Right renal cortex interstitium (tissue), 3 donors: ENCODE measurements at places on chromosomes 13 and 19. TPM values are rescaled to one million over a fixed set of nuclear protein-coding genes. Genes with fewer than 3 reads are reported as not detected.

GRCh38 chr13:32978278-32978677 is 37.9 kb upstream of the KL start:
- DNase-seq: no peak

GRCh38 chr13:58630794-58631193 is 999.2 kb downstream of the PCDH17 start:
- DNase-seq: no peak

GRCh38 chr19:10070730-10071446 is 15.2 kb upstream of the SHFL start:
- no peak for DNase-seq

DNA sequence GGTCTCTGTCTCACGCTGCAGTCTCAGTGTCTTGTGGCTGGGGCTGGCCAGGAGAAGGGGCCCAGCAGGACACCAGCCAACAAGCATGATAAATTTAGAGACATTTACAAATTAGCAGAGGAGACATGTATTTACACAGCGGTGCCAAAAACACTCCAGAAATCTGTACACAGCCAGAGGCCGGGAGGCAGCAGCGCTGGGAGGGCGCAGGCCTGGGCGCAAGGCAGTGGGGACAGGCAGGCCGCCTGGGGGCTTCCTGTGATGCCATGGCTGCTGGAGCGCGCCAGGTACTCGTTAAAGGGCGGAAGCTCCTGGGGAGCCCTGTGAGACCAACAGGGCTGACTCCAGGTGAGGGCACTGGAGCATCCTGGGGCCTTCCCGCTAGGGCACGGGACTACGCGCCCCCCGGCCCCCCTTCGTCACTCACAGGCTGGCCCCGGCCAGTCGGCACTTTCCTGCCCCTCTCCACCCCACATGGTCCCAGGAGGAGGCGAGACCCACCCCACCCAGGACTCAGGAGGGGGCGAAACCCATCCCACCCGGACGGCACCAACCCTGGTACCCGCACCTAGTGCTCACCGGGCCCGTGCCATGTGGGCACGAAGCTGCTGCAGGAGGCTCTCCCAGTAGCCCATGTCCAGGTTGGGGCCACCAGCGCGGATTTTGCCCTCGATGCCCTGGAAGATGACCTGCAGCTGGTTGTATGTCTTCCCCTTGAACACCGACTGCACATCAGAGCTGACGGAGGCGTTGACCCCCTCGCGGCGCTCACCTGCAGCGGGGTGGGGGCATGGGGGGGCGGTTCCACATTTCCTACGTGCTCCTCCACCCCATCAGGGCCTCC is 7.4 kb upstream of the TBXA2R start:
- DNase-seq: no peak

- DNase-seq: no peak
These were observed 659 bp upstream of the PAFAH1B3 start for GRCh38 chr19:42303101-42303464.

- no peak for DNase-seq
These were observed 36.8 kb downstream of the ACTN4 start for GRCh38 chr19:38684078-38684861.

DNA sequence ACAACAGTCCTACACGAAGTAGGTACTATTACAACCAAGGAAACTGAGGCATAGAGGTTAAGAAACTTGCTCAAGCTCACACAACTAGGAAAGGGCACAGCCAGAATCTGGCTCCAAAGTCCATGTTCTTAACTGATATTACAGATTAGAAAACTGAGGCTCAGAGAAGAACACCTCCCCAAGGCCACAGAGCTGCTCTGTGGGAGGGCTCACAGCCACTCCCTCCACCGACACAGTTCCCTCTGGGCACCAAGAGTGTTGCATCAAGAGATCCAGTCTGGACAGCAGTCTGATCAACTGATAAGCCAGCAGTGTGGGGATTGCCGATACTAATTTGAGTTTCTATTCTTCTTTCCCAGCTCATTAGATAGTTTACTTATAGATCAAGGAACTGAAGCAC is 29.5 kb downstream of the SLC15A1 start:
- no peak for DNase-seq

DNA sequence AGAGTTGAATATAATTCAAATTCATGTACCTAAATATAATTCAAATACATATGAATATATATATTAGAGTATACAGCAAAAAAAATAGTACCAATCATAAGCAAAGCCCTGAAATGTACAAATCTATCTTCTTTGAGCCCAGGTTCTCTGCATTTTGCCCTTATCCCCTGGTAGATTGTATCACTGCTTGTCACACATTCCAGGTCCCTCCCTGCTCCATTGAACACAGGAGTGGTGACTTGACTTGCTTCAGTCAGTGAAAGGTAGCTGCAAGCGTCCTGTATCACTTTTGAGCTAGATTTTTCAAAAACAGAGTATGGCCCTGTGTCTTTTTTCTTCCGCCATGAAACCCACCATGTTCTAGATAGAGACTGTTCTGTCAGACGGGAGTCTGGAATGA is 369.4 kb downstream of the LIG4 start:
- DNase-seq: no peak

GRCh38 chr19:21474671-21475181 is 30.7 kb upstream of the ZNF429 start:
- DNase-seq: peak; percentile 83

GRCh38 chr13:110306340-110306959 is 507 bp downstream of the COL4A1 start:
- no peak for DNase-seq

DNA sequence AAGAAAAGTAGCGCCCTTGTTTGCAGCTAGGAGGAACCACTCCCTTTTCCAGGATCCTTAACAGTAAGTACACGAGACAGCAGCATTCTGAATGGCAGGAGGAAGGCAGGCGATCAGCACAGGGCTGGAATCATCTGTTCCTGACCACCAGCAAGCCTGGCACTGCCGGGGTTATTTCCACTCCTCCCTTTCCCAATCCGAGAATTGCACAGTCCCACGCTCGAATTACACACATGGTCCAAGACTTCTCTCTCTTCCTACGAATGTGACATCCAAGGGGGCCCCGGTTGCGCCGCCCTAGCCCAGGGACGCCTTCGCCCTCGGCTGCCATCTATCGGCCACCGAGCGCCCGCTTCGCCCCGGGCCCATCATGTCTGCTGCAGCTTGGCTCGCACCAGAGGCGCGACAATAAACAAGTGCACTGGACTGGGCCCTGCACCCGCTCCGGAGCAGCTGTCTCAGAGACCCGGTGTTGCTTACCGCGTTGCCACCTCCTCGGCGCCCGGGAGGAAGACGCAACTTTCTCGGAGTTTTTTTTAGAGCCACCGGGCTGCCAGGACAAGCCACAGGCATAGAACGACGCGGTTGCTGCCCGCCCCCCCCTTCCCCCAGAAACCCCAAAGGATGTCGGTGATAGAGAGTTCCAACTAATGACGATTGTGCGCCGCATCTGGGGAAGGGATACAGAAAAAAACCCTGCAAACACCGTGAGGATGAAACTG is at the start of gene SLITRK5:
Gene SLITRK5 (plus strand): TSS at position 341 of the 722 bp plus-strand sequence. CDS start 4,018 bp downstream, outside the sequence.
- no peak for DNase-seq

DNA sequence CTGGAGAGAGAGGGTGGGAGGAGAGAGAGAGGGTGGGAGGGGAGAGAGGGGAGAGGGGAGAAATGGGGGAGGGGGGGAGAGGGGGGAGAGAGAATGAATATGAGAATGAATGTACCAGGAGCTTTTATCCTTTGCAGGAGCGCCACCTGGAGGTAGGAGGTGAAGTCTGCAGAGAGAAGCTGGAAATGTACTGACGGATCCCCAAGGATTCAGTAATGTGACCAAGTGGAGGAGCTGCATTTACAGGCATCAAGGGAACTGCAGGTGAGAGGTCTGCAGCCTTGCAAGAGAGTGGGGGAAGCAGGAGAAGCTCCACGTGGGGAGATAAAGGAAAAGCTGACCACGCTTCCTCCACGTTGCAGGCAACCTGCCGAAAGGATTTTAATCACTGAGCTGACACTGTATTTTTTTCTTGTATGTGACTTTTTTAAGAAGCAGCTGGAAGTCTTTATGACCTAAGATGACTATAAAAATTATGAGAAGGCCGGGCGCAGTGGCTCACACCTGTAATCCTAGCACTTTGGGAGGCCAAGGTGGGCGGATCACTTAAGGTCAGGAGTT is 33.7 kb downstream of the VSTM1 start:
- peak; percentile 18 for DNase-seq

GRCh38 chr13:97905517-97905916 is 48.0 kb upstream of the IPO5 start:
- no peak for DNase-seq

- no peak for DNase-seq
These were observed 26.5 kb upstream of the ZNF536 start for GRCh38 chr19:30345686-30346085.

DNA sequence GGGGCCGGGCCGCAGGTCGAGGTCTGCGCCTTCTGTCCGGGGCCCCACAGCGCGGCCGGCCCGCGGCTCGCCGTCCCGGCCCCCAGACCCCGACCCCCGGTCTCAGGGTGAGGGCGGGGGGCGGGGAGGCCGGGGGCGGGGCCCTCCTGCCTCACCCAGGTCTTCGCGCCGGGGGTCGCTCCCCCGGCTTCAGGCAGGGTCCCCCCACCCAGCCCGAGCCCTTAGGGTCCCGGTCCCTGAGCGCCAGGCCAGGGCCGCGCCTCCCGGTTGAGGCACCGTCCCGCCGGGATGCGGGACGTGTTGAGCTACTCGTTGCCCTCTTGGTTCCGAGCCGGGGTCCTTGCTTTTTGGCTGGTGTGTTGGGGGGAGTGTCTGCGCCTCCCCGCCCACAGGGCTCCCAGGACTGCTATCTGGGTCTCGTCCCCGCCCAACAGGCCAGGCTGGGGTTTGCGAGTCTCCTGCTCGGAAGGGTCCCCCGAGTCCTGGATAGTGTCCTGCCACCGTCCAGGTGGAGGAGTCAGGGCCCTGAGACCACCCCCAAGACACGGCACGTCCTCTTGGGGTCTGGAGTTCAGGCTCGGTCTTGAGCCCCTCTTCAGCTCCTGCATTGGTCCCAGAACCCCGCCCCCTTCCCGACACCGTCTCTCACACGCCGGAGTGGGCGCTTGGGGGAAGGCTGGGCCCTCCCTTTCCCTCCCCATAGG is 452 bp downstream of the PIAS4 start:
- DNase-seq: no peak

DNA sequence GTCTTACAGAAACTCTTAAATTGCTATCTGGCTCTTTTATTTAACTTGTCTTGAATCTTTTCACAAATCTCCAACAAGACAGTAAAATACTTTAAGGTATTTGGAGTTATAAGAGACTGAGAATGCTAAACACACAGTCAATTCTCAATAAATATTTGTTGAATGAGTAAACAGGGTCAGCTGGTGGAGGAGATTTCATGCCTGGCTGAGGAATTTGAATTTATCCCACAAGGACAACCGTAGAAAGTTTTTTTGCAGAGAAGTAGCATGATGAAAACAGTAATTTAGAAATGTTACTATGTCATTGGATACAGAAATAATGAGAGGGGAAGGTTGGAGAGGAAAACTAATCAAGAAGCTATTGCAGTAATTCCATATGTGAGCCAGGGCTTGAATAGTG is 1223.7 kb downstream of the PCDH17 start:
- no peak for DNase-seq

DNA sequence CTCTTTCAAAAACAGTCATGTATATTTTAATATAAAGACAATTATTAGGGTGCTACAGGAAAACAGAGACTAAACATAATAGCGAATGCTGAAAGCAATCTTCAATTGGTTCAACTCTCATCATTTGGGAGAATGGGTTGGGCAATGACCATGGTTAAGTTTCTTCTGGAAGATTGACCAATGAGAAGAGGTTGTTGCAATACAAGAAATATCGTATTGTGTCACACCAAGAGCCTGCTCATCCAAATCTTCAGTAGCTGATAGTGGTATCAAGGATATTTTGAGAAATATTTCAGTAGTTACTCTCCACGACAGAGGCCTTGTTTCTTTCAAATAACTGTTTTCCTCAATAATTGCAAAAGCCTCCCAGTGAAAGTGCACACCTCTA is 83.0 kb upstream of the FNDC3A start:
- no peak for DNase-seq

DNA sequence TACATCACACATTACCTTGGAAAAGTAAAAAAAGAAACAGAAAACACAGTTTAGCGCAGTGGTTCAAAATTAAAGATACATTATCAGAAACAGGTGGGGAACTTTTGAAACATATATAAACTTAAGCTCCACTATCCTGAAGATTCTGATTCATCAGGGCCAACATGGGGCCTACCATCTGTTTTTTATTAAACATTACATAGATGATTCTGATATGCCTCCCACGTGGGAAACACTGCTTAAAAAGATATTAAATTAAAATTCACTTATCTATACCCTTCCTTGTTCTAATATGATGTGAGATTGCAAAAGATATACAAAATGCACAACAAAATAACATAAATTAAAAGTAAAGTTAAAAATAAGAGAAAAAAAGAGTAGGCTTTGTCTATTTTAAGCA is 125.0 kb downstream of the VWA8 start:
- no peak for DNase-seq

- peak; percentile 54 for DNase-seq
These were observed 32.8 kb downstream of the TMEM161A start for GRCh38 chr19:19105365-19106055.

DNA sequence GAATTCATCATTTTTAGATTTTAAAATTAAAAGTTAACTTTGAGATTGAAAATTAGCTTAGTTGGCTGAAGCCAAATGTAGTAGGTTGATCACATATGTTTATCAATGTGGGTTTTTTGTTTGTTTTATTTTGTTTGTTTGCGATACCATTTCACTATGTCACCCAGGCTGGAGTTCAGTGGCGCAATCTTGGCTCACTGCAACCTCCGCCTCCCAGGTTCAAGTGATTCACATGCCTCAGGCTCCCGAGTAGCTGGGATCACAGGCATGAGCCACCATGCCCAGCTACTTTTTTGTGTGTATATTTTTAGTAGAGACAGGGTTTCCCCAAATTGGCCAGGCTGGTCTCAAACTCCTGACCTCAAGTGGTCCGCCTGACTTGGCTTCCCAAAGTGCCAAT is 665.7 kb upstream of the SLC10A2 start:
- DNase-seq: no peak

- no peak for DNase-seq
These were observed 18.0 kb upstream of the SERP2 start for GRCh38 chr13:44355621-44356020.

GRCh38 chr19:19409205-19409604 is 3.7 kb downstream of the GATAD2A start:
- DNase-seq: no peak

- DNase-seq: no peak
These were observed 7.3 kb downstream of the PPP6R1 start for GRCh38 chr19:55251341-55252081.

Gene PNMA8C
- 0.56 TPM for polyA plus RNA-seq

Gene ZNF793
- 20.6 TPM for polyA plus RNA-seq

Gene ZNF699
- polyA plus RNA-seq: 6.7 TPM

Gene CACNA1A
- 1.3 TPM for polyA plus RNA-seq

Gene FUT1
- polyA plus RNA-seq: 3.4 TPM

Gene TMTC4
- polyA plus RNA-seq: 38.1 TPM

Gene SLC17A7
- 0.31 TPM for polyA plus RNA-seq

Gene KLK2
- polyA plus RNA-seq: 0.18 TPM
